ENCODE measurements at places on chromosomes 7 and 10.

- DNase-seq: no peak
Measured at GRCh38 chr7:139431010-139431409, 52.5 kb downstream of the KLRG2 start.

DNA sequence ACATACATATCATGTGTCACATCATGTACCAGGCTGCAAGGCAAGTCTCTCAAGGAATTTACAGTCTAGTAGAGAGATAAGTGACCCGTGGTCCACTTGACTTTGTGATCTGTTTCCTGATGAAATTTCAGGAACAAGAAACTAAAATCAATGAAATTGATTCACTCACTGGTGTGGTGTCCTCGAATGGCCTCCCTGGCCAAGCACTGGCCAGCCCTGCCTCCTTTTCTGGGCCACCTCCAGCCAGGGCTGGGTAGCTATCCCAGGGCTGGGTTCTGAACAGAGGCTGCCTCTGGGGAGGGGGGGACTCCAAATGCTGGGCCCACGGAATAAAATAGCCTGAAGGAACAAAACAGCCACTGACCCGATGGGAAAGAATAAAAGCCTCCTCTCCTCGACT lies 182.2 kb downstream of the HERPUD2 start:
- no peak for DNase-seq

DNA sequence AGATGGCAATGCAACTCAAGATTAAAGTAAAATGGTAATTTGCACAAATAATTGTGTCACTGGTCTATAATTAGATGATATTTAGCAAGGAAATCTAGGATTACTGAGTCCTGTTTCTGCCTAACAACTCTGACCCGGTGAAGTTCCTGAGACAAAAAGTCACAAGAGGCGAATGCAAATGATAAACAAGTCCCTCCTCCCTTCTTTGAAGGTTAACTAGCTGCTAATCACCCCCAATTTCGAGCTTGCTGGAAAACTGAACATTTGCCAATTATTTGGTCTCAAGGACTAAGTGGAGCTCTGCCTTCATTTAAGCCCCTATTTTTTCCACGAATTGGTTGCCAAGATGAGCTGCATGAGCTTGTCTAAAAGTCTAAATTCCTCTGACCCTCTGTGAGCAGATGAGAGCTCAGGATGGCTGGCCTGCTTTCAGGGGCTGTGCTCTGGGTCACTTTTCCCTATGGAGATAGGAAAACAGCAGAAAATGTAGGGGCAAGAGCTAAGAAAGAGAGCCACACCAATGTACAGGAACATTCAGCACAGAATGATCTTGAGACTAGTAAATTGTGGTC lies 127.3 kb downstream of the MBL2 start:
- no peak for DNase-seq

DNA sequence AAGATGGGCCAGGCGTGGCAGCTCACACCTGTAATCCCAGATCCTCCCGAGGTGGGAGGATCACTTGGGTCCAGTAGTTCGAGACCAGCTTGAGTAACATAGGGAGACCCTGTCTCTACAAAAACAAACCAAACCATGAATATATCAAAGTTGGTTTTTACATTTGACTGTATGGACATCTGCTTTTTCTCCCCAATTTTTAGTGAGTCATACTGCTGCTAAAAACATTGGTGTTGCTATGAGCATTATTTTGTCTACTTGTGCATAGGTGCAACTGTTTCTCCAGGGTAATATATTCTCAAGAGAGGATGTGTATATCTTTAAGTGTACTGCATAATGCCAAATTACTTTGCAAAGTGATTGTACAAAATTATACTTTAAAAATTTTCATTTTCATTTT lies 769 bp upstream of the TMEM248 start:
- no peak for DNase-seq

DNA sequence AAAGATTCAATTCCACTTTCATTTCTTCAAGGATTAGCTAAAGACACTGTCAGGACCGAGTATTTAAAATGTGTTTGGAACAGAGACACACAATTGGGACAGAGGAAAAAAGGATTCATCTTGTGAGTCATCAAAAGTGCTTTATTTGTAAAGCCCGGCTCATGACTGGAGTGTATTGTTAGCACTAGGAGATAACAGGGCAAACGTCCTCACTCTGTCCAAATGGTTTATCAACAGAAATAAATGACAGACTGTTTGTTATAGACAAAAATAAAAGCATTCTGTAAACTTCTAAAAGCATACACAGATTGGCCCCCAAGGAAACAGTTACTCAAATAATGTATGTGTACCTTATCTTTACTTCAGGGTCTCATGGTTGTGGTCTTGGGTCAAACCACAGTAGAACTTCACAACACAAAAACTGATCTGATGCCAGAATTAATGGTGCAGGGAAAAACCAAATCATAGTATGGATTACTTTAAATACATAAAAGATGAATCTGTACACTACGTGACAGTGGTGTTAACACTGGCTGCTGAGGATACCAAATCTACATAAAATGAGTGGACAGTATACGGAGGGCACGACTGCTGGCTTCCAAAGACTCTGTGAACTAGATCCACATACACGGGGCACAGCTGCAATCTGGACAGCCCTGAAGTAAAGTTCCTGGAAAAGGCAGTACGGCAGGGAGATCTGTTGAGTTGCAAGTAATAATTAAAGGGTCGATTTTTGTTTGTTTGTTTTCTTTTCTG lies 179.4 kb downstream of the PIP4K2A start:
- no peak for DNase-seq

DNA sequence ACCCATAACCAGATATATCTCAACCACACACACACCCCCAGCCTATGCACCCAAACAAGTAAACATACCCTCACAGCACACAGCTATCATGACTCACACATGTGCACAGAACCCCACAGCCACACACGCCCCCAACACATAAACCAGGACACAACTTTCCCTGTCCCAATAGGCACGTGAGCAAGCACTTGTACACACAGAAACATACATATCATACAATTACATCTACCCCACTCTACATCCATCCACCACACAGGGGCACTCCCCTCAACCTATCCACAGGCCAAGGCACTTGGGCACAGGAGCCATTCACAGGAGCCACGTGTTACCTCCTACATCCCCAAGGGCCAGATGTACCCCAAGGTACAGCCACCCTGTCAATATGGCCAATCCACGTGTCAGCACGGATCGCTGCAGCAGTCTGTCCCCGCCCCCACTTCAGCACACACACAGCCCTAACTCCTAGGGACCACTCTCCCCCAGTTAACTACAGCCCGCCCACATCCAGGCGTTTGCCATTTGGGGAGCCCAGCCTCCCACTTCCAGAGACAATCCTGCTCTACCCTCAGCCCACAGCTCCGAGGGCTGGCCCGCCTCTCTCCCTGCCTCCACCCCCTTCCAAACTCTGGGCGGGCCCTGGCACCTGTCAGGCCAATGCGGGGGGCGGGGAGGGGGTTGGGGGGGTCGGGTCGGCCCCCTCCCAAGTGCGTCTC lies 163.5 kb downstream of the SH3PXD2A start:
- no peak for DNase-seq

DNA sequence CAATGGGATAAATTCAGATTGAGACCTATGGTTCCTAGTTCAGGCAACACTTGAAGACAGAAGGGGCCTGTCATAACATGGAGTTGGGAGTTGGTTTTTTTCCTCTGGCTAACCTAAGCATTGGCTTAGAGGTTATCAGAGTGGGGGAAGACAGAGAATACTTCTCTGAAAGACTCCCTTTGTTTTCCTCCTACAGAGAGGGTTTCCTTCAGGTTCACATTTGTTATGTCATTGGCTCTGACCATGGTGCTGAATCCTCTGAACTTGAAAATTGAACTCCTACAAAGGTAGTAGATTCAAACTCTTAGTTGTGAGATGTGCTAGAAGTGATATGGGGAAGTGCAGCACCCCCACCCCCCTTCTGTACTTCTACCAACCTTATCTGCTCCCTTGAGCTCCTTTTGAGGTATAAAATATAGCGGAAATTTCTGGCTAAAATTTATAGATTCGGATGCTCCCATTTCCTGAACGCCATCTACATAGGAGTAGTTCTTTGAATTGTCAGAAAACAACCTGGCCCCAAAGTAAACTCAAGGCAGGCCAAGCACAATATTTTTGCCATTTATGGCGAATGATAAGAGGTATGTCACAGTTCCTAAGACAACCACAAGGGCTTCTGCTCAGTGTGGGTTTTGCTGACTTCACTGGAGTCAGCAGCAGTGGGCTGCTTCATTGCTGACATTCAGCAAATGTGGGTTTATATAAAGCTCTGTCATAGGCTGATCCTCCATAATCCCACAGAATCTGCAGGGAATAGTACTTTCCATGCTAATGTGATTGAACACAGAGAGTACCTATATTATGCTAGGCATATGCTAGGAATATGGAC lies 131.6 kb upstream of the KLF14 start:
- DNase-seq: no peak

DNA sequence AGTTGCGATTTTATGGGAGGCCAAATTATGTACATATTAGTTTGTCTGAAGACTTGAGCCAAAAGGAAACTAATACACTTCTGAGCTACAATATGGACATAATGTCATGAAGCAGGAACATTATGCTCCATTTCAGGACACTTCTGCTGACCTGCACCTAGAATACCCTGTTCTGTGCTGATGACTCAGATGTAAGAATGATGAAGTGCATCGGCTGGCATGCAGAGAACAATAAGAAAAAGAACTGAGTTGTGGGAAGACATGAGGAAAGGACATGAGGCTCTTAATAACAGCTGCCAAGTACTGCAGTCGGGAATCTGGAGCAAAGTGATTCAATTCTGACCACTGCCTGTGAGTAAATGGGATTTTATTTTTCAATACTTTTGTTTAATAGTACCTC lies 192.9 kb upstream of the VSTM2A start:
- DNase-seq: no peak

DNA sequence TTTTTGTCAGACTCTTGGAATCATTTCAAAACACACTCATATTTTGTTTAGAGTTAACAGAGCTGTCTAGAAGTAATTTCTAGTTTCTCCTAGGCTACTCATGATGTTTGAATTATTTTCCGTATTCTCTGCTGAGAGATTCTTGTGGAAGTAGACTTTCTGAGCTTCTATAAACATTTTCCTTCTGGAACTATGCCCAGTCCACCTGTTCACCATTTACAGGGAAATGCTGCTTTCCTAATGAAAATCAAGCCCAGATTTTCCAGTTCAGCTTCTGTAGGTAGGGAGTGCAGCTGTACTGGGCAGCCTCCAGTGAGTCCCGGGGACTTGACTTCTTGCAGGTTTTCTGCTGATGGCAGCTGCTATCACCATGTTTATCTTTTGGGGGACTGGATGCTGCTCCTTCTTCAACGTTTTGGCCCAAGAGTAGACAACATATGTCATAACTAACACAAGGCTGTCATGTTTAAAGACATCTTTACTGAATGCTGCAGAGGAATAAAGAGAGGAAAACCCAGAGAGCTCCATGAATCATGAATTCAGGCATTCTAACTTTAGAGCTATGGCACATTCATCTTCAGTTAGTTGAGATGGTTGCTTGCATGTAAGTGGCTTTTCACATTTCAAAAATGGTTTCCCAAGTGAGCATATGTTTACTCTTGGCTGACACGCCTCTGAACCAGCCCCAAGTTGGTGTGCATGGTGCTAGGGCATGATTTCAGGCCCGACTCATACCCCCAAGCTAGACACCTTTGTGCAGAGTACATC lies 85.6 kb downstream of the SDK1 start:
- DNase-seq: no peak

- no peak for DNase-seq
Measured at GRCh38 chr7:75937958-75938786, 23.2 kb downstream of the POR start.

- no peak for DNase-seq
Measured at GRCh38 chr10:114513381-114513792, 109.1 kb upstream of the AFAP1L2 start.

Data from stimulated activated CD4-positive, alpha-beta T cell treated with anti-CD3 and anti-CD28 coated beads, Interleukin-12 subunit alpha, Interleukin-12 subunit beta, amount 100 ng/mL, for 24 hours (primary cell).